PC-9 (cell line): ENCODE measurements at places on chromosomes 2 and 18. TPM values are rescaled to one million over a fixed set of nuclear protein-coding genes. Genes with fewer than 3 reads are reported as not detected.

DNA sequence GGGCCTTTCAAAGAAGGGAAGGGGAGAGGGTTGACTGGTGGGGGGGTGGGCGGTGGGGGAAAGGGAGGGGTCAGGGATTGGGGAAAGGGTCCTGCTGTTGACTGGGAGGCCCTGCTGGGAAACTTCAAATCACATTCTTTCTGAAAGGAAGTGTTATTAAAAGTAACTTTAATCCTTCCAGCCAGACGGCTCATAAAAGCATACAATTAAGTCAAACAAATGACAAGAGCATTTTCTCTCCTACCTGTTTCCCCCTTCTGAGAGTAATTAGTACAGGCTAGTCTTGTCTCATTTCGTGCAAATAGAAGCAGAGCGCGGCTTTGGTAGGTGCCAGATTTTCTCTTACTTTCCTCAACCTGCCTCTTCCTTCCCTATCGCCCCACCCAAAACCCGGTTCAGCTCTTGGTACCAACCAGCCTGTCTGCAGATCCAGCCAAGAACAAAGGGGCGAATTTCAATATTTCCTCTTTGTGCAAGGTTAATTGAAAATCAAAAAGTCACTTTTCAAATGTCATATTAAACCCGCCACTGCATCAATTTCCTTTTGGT lies 2112.6 kb upstream of the PIK3C3 start:
- no peak overlapping the region for H3K27ac ChIP-seq
- H3K27me3 ChIP-seq, result no peaks in the 10 kb centered on the region
- peaks cover 8% of the 10 kb centered on the region; the same call in 1 of the 2 replicates for H3K4me1 ChIP-seq
- H3K4me3 ChIP-seq, result no peak overlapping the region
- no peak for DNase-seq

DNA sequence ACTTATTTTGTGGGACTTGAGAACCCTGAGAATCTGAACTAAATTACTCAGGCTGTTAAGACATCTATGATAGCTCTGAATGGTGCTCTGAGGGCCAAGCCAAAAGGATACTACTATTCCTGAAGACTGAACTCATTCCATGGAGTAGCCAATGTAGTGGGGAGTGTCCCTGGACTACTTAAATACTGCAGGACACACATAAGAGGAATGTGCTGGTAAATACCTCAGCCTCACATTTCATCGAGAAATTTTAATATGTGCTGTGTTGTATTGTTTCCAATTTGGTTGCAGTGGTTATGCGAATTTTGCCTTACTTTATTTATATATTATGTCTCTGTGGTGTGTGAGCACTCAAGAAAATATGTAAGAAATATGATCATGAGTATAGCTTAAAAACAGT lies 264.4 kb upstream of the FIGN start:
- H3K36me3 ChIP-seq, result no peaks in the 10 kb centered on the region
- H3K4me1 ChIP-seq, result no peaks in the 10 kb centered on the region
- H3K4me3 ChIP-seq, result no peak overlapping the region
- H3K27ac ChIP-seq, result no peak overlapping the region
- H3K27me3 ChIP-seq, result no peaks in the 10 kb centered on the region

GRCh38 chr2:206996556-206997065 lies 57.3 kb downstream of the CPO start:
- H3K27ac ChIP-seq, result no peak overlapping the region
- no peaks in the 10 kb centered on the region for H3K4me1 ChIP-seq
- H3K27me3 ChIP-seq, result no peaks in the 10 kb centered on the region
- no peak for DNase-seq
- no peak overlapping the region for H3K4me3 ChIP-seq
- H3K36me3 ChIP-seq, result no peaks in the 10 kb centered on the region

The PRKAG3 gene
- total RNA-seq, result not detected in 2 replicates

The TUBA3E gene
- not detected in 2 replicates for total RNA-seq
